ENCODE measurements at places on chromosomes 6 and 20.

DNA sequence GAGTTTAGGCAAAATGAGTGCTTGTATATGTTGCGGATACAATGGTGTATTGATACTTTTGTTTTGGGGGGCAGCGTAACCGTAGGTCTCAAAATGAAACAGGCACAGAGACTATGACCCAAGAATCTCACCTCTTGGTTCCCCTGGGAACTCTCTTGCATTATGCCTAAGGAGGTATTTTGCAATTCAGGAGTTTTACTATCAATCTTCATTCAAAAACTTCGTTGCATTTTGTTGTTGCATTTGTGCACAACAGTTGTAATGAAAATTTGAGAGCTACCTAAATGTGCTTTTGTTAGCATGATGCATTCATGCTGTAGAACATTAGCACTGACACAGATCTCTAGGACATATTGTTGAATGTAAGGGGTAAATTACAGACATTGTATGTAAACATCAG is 18.2 kb downstream of the VTA1 start:
- DNase-seq, result no peak

GRCh38 chr6:142478117-142478516 is 176.3 kb downstream of the ADGRG6 start:
- no peak for DNase-seq

- DNase-seq, result no peak
These were observed 2.2 kb upstream of the PCK1 start for GRCh38 chr20:57558614-57559288.

GRCh38 chr6:49556429-49556837 is 6.0 kb downstream of the C6orf141 start:
- DNase-seq, result no peak

DNA sequence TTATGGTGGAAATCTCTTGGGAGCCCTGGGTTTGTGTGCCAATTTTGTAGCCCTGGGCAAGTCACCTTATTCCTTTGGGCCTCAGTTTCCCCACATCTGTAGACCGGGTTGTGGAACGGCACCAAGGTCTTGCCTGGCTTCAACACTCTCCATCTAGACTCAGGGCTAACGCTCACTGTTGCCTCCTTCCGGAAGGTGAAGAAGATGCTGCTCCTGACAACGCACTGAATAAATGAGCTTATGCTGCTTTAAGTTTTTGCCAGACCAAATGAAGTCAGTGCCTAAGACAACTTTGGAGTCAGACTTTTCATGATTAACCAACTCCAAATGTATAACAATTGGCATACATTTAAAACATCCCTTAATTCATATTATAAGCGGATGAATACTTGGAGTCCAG is 53.1 kb downstream of the PSMG4 start:
- DNase-seq, result no peak

GRCh38 chr6:151101816-151102694 is 137.7 kb upstream of the AKAP12 start:
- no peak for DNase-seq
